Mesendoderm (in vitro differentiated cells): ENCODE measurements at places on chromosomes 11 and 22.

DNA sequence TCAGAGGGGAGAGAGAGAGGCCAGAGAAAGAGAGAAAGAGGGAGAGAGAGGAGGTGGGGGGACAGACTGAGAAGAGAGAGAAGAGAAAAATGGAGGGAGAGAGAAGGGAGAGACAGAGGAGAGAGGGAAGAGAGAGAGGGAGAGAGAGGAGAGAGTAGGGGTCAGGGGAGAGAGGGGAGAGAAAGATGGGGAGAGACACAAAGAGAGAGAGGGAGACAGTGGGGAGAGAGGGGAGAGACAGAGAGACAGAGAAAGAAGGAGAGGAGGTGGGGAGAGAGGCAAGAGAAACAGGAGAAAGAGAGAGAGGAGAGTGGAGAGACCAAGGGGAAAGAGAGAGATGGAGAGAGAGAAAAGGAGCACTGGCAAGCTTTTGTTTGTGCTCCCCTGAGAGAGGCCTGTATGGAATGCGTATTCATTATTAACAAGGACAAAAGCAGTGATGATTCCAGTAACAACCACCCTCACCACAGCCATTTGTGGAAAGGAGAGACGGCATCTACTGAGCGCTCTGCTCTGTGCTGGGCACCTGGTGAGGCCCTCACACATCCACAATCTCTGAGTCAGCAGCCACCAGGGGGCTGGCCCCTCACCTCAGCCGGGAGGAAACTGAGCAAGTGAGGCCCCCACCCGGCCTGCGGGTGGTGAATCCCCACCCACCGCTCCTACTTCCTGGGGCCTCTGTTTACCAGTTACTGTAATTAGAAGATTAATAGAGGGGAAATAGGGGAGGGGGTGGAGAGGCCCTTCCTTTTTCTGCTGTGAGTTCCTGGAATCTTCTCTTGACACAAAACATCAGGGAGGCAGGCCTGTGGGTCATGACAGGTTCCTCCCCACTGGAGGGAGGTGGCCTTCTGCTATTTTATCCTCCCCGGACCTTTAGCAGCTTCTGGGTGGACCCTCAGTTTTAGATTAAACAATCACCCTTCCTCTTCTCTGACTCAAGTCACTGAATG lies 14.6 kb upstream of the MIAT start:
- DNase-seq: peak; percentile 71

DNA sequence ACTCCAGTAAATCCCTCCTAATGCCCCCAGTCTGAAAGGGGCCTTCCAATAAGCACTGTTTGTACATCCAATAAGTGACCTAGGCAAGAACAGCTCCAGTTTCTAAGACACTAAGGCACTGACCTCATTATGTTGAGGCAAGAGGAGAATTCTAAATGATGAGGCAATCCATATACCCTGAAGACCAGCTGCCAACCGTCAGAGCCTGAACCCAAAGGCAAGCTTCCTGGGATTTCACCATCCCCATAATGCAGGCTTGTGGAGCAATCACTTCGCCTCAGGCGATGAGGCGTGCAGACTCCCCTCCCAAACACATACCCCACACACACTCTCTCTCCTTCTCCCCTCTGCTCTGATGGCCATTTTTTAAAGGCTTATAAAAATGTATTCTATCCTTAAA lies 49.5 kb downstream of the LGR4 start:
- DNase-seq: peak; percentile 82

DNA sequence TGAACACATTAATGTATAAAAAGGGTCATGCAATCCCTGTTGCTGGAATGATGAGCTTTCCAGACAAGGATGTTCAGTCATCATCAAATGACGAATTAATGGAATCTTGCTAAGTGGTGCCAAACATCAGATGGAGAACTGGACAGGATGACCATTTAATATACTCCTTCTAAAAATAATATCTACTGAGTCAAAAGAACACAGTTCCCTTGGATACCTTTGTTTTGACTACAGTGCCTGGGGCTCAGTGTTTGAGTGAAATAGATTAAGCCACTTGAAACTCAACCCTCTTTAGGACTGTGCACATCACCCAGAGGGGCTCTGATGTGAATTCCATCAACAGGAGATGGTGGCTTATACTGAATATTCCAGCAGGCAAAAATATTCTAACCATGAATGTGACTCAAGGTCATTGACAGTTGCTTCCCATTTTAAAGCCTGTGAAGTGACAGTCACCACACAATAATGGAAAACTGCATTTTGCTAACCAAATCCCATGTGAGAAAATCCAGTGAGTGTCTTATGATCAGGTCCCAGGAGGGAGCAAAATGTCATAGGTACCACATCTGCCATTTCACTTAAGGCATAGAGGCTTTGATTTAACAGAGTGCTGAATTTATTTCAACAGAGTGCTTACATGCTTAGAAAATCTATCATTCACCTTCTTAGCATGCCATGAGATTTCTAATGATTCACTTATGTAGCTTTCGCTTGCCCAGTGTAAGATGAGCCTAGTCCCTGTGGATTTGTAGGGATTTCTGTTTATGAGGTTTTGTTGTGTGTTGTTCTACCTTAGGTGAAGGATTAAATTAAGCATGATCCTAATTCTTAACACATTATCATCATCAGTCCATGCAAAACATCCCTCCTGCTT lies 41.3 kb upstream of the SLN start:
- no peak for DNase-seq

- DNase-seq: peak; percentile 52
These were observed 12.2 kb upstream of the CDC42BPG start for GRCh38 chr11:64856382-64857227.

DNA sequence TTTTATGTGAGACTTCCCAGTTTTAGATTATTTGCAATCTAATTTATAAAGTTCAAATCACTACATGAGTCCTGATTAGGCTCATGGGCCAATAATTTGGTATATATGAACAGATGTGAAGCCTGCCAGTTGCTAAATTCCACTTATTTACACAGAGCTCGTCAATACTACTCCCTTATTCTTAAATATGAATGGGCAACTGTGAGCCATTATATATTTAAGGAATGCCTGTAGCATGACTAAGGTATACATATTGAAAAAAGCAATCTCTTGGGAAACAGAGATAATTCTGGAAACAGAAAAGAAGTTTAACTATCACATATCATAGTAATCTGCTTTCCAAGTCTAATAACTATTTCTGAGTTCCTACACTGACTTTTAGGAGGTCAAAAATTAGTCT lies 27.0 kb downstream of the RBMXL2 start:
- DNase-seq: no peak
